Suppressor macrophage treated with lipopolysaccharide for 4 hours (primary cell): ENCODE measurements at places on chromosomes 3 and 15.

GRCh38 chr15:85554852-85555521, 174.6 kb downstream of the AKAP13 start:
- peak; percentile 72 for DNase-seq

- no peak for DNase-seq
These were observed 880 bp upstream of the CHRNA7 start for GRCh38 chr15:32029409-32029861.

GRCh38 chr3:133461291-133461690, 61.4 kb downstream of the BFSP2 start:
- no peak for DNase-seq

- DNase-seq, result no peak
These were observed 6.7 kb upstream of the LRRC15 start for GRCh38 chr3:194376241-194376560.

DNA sequence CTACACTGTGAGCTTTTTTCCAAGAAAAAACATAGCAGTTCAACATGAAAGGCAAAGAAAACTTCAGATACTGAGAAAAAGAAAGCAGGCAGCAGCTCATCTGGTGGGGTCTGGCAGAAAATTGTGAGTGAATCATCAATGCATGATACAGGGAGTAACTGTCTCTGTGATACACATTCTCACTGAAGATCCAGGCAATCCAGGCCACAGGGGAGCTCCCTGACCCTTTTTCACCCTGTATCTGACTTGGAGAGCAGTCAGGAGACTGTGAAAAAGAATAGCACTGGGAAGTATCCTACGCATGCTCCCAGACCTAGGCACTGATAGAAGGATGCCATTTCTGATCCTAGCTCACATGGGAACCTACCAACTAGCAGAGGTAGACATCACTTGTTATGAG, 269.8 kb downstream of the MBNL1 start:
- no peak for DNase-seq

DNA sequence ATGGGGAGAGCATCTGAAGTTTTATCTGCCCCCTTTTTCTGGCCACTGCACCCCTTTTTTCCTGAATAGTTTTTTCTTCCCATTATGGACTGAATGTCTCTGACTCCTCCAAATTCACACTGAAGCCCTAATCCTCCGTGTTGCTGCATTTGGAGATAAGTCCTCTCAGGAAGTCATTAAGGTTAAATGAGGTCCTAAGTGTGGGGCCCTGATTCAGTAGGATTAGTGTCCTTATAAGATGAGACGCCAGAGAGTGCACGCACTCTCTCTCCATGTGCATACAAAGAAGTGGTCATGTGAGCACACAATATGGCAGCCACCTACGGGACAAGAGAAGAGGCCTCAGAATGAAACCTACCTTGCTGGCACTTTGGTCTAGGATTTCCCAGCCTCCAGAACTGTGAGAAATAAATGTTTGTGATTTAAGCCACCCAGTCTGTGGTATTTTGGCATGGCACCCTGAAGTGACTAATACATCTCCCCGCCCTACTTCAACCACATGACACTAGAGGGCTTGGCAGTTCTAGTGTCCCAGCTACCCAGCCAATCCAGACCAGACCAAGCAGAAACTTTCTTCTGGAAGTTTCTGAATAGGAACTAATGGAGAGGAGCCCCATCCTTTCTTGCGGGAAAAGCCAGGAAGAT, 191.3 kb downstream of the PDE8A start:
- DNase-seq, result no peak

GRCh38 chr15:90660195-90660998, 56.7 kb upstream of the BLM start:
- DNase-seq, result peak; percentile 95

- DNase-seq, result no peak
These were observed 142.7 kb downstream of the NSMCE3 start for GRCh38 chr15:29126821-29127461.

DNA sequence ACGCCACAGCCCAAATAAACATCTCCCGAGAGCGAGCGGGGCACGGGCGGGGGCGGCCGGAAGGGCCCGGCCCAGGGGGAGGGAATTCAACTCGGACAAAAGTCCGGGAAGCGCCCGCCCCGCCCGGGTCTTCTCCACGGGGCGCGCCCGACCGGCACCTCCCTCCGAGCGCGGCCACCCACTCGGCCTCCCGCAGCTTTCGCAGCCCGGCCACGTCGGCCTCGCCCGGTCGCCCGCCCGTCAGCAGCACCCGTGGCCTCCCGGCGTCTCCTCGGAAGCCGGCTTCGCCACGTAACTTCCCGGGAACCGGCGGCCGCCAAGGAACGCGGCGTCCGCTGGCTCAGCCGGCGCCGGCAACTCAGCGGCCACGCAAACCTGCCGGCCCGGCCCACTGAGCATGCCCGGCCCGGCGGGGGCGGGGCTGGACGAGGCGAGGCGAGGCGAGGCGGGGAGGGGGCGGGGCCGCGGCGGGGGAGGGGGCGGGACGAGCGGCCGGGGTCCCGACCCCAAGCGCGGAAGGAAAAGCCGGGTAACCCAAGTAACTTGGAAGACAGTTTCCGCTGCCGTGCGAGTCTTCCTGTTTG, at the start of gene TJP1:
TJP1 (minus strand) TSS at position 369 of the 584 bp plus-strand sequence. CDS start 440 bp downstream, outside the sequence.
- peak; percentile 48 for DNase-seq

GRCh38 chr3:51680196-51680595, 9.1 kb downstream of the TEX264 start:
- no peak for DNase-seq

DNA sequence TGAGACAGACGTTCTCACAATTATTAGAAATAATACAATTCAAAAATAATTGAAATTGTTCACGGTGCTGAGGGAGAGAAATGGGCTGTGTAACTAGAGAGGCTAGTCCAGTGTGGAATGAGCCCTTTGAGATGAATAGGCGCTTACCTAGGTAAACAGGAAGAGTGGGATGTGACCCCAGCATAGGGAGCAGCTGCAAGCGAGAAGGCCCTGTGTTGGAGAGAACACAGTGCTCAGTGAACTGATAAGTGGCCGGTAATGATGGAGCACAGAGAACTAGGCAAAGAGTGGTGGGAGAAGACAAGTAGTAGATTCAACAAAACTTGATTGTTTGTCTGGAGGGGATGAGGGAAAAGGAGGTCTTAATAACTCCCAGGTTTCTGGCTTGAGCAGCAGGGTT, 103.9 kb downstream of the HCN4 start:
- DNase-seq, result no peak

DNA sequence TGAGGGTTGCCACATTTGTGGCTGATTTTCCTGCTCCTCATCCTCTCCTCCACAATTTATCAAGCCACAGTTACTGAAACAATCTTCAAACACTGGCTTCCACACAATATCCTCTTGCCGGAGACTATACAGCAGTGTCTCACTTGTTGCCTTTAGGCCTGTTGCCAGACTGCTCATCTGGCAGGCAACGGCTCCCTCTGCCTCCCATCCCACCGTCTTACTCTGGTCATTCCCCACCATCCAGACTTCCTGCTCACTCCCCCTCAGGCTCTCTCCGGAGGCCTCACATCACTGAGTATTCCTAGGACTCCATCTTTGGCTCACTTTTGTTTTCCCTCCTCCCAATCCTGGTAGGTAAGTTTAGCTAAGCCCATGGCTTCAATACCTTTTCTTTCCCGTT, 301.9 kb downstream of the IL20RB start:
- DNase-seq, result no peak

DNA sequence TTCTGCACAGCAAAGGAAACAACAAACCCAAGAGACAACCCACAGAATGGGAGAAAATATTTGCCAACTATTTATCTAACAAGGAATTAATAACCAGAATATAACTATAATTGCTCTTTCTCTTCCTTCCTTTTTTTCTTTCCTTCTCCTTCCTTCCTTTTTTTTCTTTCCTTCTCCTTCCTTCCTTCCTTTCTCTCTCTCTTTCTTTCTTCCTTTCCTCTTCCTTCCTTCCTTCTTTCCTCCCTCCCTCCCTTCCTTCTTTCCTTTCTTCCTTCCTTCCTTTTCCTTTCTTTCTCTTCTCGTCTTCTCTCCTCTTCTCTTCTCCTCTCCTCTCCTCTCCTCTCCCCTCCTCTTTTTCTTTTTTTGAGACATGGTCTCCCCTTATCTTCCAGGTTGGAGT, 345.4 kb upstream of the ARRDC4 start:
- no peak for DNase-seq

- DNase-seq, result no peak
These were observed 75.6 kb downstream of the CHAC1 start for GRCh38 chr15:41028853-41029252.

GRCh38 chr3:24846286-24846860, 351.7 kb upstream of the THRB start:
- no peak for DNase-seq

DNA sequence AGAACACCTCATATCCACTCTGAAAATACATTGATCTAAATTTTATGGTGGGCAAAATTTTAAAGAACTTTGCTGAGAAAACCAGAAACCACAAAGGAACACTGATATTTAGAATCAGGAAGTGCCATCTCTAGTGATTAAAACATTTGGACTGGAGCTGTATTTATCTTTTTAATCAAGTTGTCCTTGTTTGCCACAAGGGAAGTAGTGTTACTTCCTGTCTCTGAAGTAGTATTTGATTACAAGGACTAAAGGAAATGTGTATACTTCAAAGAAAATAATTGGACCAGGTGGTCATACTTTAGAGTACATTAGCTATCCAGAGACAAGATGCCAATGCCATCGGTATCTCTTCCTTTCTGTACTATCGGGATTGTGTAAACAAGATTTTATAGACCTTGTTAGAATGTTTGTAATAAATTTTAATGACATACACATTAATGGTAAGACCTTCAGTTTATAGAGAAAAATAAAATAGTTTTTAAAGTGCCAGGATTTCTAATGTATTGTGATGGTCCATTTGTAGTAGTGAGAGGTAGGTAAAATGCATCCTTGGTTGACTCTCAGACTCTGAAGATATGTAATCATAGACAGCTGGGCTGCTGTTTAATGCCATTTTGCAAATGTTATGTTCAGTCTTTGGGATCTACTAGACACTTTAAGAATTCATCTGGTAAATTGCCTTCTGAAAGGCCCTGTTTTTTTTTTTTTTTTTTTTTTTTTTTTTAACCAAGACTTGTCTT, 131.9 kb downstream of the B3GALNT1 start:
- DNase-seq, result no peak
